ENCODE measurements at places on chromosomes 6 and 20.

DNA sequence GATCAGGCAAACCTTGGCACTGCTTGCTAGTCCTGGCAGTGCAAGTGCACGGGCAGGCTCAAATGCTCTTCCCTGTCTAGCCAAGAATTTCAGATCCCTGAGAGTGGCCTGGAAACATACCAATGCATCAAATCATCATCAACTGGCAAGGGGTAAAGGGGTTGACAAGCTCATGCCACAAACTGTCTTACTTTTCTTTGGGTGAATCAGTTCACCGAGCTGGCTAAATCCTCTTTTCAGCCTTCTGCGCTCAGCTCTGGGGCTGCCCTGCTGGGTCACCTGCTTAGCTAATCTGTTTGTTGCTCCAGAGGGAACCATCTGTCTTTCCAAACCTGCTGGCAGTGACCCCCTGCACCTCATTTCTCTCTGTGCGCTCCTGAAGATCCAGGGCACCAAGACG, 59.5 kb downstream of the LYRM4 start:
- no peak for DNase-seq

DNA sequence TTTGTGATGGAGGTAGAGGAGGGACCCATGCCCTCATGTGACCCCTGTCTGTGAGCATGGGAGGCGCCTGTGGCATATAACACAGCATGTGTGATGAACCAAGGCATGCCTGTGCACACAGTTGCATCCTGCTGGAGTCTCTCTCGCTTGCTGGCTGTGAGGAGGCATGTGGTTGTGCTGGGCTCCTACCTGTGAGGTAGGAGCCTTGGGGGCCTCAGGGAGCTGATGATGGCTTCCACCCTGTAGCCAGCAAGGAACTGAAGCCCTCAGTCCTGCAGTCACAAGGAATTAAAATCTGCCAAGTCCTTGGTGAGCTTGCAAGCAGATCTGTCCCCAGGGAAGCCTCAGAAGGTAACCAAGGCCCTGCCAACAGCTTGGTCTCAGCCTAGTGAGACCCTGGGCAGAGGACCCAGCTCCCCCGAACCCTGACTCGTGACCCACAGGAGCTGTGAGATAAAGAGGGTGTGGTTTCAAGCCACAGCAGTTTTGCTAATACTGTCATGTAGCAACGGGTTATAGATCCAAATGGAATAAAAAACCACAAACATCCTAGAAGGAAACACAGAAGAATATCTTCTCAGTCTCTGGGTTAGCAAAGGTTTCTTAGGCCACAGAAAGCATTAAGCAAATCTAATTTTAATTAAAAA, 145.7 kb downstream of the WDR27 start:
- DNase-seq: no peak

DNA sequence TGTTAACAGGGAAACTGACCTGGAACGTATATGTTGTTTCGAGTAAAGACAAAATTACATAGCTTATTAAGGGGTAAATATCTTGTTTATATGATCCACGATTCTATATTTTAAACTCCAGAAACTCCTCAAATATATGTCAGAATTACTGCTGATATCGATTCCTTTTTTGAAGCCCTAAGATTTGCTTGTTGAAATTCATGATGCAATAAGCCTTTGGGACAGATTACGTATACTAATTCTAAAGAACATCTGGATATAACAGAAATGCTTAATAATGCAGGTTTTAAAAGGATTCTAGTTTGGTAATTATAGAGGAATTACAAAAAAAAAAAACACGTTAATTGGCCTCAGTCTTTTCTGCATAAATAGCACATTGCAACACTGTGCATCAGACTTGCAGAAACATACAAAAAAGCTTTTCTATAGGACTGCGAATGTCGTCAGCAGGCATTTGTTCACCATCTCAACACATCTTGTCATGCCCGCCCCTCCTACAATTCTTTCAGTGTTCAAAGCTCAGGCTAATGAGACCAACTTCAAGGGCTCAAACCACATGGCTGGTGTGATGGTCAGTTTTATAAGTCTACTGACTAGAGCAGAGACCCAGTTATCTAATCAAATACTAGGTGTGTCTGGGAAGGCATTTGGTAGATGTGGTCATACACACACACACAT, 74.9 kb downstream of the AGPAT4 start:
- no peak for DNase-seq

GRCh38 chr6:139588076-139588639, 213.7 kb upstream of the CITED2 start:
- DNase-seq: no peak

GRCh38 chr6:138162955-138163575, 1.3 kb downstream of the ARFGEF3 start:
- no peak for DNase-seq

- DNase-seq: no peak
Measured at GRCh38 chr20:23201658-23202057, 115.5 kb upstream of the CD93 start.

- DNase-seq: no peak
Measured at GRCh38 chr6:25411316-25411950, 132.3 kb downstream of the CARMIL1 start.

GRCh38 chr20:55533632-55534031, 471.7 kb downstream of the CBLN4 start:
- no peak for DNase-seq

GRCh38 chr6:34053721-34054120, 92.2 kb downstream of the GRM4 start:
- DNase-seq: no peak

DNA sequence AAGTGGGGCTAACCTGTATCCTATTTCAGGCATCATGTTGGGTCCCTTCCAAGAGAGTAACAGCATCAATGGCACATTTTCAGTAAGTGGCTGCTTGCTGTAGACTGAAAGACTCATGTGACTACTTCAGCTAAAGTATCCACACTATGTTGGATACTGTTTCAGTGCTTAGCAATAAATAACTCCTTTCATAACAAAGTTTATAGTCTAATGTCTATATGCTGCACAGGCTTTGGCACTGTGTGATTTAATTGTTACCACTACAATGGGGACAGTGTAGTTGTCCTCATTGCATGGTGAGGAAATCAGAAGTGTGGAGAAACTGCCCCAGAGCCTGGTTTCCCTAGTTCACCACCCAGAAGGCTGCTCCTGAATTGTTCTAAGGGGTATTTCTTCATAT, 318.0 kb upstream of the PTCHD4 start:
- DNase-seq: no peak

GRCh38 chr20:56816349-56816748, 187.2 kb downstream of the TFAP2C start:
- DNase-seq: no peak

DNA sequence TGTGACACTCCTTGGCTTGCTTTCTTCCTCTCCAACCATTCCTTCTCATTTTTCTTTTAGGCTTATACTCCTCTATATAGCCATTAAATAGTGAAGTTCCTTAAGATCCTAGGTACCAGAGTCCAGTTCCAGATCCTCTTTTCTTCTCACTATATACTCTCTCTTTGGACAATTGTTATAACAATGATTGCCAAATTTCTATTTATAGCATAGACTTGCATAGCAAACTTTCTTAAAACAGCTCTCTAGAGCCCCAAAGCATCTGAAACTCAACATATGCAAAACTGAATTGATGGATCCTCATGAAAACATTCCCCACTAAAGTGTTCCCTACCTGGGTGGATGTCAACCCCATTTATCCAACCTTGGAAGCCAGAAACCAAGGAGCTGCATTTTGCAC, 13.4 kb downstream of the PHIP start:
- DNase-seq: no peak

- DNase-seq: no peak
Measured at GRCh38 chr6:129863664-129864063, 2.5 kb upstream of the TMEM244 start.

DNA sequence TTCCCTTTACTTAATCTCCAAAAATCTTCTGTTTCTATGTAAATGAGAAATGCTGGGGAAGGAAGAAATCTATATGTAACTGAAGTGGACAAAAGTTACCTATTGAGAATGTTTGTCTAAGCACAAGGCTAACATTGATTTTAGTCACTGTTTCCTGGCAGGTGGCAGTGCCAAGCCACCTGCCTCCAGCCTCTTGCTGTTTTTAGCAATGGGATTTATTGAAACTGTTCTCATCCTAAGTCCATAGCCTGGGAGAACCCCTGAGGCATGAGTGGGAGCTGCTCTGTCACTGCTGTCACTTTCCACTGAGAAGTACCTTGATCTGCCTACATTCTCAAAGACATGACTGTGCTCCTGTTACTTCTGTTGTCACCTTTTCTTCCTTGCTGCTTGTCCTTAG, 14.7 kb downstream of the ENPP3 start:
- DNase-seq: no peak

DNA sequence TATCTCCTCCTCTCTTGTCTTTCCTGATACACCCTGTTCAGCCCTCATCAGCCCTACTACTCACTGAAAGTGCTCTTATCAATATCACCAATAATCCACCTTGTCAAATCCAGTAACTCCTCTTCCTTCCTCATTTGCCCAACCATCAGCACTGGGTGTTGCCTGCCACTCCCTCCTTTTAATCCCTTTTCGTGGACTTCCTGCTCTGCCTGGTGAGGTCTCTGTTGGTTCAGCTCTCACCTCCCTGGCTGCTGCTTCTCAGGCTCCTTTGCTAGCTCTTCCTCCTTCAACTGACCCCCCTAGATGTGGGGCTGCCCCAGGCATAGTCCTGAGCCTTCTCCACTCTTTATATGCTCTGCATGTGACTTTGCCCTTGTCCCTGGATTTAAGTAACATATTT, 92.5 kb downstream of the PREP start:
- no peak for DNase-seq

DNA sequence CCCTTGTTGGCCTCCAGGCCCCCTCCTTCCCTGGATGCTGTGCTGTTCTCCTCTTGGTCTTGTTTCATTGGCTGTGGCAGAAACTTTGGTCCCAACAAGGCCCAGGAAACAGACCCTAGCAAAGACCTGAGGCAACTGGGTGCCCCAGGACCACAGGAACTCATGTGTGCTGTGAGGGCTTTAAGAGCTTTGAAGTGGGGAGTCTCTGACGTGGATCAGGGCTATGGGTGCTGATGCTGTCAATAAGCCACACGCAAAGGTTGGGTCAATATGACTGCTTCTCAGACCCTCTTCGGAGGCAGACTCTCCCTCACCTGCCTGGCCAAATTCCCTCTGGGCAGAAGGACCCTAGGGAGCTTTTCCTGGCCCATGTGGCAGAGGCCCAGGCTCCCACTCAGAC, 91.5 kb upstream of the MLN start:
- peak; percentile 63 for DNase-seq

GRCh38 chr6:121581327-121581726, 145.9 kb downstream of the GJA1 start:
- DNase-seq: no peak

GRCh38 chr6:105509506-105510331, 106.8 kb upstream of the PREP start:
- DNase-seq: no peak

- peak; percentile 11 for DNase-seq
Measured at GRCh38 chr6:169800668-169801395, 49.4 kb downstream of the ERMARD start.

DNA sequence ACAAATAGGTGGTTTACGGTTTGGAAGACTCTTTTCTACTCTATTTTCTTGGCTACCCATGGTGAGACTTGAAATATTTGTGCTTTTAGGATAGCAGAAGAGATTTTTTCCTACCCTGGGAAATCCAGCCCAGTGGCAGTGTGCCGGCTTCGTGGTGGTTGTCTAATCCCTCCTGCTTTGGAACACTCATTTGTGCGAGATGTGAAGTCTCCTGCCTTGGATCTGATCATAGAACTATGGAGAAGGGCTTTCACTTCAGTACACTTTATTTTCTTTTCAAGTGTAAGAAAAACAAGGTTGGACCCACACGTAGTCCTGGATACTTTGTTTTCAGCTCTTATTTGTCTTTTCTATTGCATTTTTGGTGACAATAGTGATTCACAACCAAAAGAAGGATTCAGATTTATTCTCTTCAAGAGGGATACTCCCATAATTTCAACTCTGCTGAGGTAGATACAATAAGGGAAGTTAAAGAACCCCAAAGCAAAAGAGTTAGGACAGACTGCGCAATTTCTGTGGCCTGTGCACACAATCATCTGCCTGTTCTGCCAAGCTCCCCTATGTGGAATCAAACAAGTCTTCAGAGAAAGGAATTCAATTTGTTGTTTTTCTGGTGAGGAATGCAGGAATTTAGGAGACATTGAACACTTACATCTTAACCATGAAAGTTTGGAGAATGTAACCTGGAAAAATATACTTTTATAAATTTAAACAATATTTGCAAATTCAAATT, 413.2 kb downstream of the GJA1 start:
- DNase-seq: no peak

DNA sequence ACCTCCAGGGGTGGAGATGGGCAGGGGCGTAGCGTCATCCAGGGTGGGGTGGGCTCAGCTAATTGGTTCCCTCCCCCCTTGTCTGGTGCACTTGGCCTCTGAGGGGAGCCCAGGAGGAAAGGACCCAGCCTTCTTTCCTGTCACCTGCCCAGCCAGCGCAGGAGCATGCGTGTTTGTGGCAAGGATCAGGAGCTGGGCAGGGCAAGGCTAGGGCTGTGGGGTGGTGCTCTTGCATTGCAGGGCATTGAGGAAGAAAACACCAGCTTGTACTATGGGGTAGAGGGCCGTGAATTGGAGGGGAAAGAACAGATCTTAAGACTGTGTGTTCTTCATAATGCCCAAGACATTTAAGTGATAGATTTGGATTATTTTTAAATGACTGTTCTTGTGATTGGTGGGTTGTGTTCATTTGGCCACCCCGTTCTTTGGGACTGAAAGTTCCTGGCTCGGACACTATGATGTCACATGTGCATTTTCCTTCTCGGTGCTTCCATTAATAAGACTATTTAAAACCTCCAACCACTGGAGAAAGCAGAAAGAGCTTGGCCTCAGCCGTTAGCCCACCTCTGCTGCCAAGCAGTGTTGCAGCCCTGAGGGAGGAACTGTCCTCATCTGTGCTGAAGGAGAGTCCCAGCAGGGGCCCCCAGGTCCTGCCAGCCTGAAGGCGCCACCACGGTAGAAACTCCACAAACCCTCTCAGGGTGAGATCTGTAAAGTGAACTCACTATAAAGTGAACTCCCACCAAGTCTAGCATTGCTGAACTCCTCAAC, 136.2 kb upstream of the INSM1 start:
- DNase-seq: no peak

- no peak for DNase-seq
Measured at GRCh38 chr6:38281126-38281525, 358.6 kb downstream of the BTBD9 start.

DNA sequence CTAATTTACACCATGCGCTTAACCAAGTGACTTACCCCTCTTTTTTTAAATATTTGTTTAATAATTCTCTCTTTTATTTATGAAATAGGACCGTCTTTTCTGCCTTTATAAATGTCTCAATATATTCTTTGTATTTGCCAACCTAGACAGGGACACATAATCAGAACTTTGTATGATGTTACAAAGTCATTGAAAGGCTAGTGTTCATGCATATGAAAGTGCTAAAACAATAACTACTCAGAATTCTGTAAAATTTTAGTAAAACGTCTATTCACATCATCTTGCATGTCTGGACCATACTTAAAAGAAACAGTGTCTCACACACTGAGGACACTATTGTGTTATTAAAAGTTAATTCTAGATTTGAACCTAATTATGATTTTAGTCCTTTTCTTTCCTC, 41.1 kb upstream of the HBS1L start:
- DNase-seq: no peak

DNA sequence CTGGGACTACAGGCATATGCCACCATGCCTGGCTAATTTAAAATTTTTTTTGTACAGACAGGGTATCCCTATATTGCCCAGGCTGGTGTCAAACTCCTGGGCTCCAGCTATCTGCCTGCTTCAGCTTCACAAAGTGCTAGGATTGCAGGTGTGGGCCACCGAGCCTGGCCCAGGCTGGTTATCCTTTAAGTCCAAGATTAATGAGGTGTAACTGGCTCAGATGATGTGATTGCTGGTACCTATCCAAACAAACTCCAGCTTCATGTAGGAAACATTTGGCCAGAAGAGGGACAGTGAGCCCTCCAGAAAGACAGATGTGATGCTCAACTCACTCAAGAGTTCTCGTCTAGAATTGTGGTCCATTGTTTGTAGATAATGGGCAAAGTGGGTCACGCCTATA, 9.2 kb upstream of the ZNF318 start:
- DNase-seq: no peak
